ENCODE measurements at places on chromosomes 16 and 17. TPM values are rescaled to one million over a fixed set of nuclear protein-coding genes. Genes with fewer than 3 reads are reported as not detected.
A peak's percentile ranks its signal among the peaks of the same experiment; 100 is the strongest.

ZDHHC1 gene
- total RNA-seq = 5.8 TPM

- H3K27ac ChIP-seq = no peak overlapping the region
- no peak overlapping the region for H3K4me3 ChIP-seq
- no peaks in the 10 kb centered on the region for H3K36me3 ChIP-seq
- H3K4me1 ChIP-seq = no peaks in the 10 kb centered on the region
- no peaks in the 10 kb centered on the region for H3K27me3 ChIP-seq
Observed at GRCh38 chr17:67434061-67434525, 57.0 kb downstream of the PITPNC1 start.

- no peaks in the 10 kb centered on the region for H3K27me3 ChIP-seq
- peaks cover 17% of the 10 kb centered on the region for H3K4me1 ChIP-seq
- peak overlapping the region; percentile 71 for H3K4me3 ChIP-seq
- peaks cover 3% of the 10 kb centered on the region for H3K36me3 ChIP-seq
- peak; percentile 67 for DNase-seq
- peak overlapping the region; percentile 73 for H3K27ac ChIP-seq
Observed at GRCh38 chr16:396605-397004, 394 bp upstream of the NME4 start.

DNA sequence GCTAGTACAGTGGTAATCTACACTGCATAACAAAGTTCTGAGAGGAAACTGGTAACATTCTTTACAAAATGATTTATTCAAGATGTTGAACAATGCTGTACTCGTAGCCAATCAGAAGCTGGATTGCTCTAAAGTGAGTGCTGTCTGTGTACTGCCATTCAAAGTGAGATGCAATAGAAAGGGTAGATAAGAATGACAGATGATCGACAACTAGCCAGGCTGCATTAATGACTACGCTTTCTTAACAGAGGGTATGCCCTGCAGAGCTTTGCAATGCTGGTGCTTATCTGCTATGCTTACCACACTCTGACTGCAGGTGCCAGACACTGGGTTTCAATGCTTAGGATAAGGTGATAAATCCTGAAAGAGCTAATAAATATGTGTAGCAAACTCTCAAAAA lies 46.1 kb upstream of the SLC25A19 start:
- H3K36me3 ChIP-seq = peaks cover 14% of the 10 kb centered on the region
- no peaks in the 10 kb centered on the region for H3K27me3 ChIP-seq
- DNase-seq = no peak
- no peaks in the 10 kb centered on the region for H3K4me1 ChIP-seq
- no peak overlapping the region for H3K4me3 ChIP-seq
- H3K27ac ChIP-seq = no peak overlapping the region

CDK3 gene
- total RNA-seq = 0.60 TPM

GRCh38 chr17:1460233-1460632 lies 4.2 kb upstream of the CRK start:
- H3K4me1 ChIP-seq = peaks cover 12% of the 10 kb centered on the region
- DNase-seq = peak; percentile 95
- H3K36me3 ChIP-seq = no peaks in the 10 kb centered on the region
- H3K27ac ChIP-seq = peak overlapping the region; percentile 72
- H3K4me3 ChIP-seq = no peak overlapping the region

DNA sequence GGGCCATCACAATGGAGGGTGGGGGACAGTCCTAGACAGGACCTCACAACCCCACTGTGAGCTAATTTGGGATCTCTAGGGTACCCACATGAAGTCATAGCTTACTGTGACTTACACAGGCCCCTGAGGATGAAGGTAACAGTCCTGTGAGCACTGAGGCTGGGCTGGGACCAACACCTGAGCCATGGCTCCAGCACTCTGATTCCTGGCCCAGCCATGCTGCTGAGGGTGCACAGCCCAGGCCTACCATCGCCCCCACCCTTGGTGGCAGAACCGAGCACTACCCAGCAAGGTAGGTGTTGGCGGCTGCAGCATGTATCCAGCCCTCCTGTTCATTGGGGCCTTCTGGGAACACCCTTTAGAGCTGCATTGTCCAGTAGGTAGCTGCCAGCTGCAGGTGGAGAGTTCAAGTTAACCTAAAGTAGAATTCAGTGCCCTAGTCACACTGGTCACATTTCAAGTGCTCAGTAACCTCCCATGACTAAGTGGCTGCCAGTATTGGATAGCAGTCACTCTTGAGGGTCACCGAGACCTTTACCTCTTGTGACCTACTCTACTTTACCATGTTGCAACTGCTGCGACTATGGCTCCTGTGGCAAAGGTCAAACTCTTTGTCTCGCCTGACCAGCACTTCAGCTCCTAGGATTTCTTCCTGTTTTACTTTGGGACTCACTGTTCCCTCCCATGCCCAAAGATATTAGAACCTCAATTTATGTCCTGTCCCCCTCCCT lies 11.6 kb downstream of the AKAP1 start:
- H3K27me3 ChIP-seq = no peaks in the 10 kb centered on the region
- peak overlapping the region; percentile 91 for H3K27ac ChIP-seq
- no peaks in the 10 kb centered on the region for H3K36me3 ChIP-seq

DNA sequence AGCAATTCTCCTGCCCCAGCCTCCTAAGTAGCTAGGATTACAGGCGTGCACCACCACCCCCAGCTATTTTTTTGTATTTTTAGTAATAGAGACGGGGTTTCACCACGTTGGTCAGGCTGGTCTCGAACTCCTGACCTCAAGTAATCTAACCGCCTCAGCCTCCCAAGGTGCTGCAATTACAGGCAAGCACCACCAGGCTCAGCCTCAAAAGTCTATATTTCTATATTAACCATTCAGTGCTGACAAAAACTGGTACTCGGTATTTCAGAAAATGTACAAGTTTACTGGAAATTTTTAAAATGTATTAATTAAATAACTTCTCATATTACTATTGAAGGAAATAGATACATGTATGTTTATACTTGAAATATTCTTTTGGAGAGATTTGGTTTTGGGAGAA lies 1.4 kb upstream of the HEXD start:
- peaks cover 42% of the 10 kb centered on the region for H3K36me3 ChIP-seq
- H3K4me1 ChIP-seq = peaks cover 15% of the 10 kb centered on the region

- no peak overlapping the region for H3K27ac ChIP-seq
- peak; percentile 36 for DNase-seq
- H3K36me3 ChIP-seq = no peaks in the 10 kb centered on the region
- no peaks in the 10 kb centered on the region for H3K27me3 ChIP-seq
Observed at GRCh38 chr16:65658349-65658748, 536.5 kb upstream of the CDH11 start.

DNA sequence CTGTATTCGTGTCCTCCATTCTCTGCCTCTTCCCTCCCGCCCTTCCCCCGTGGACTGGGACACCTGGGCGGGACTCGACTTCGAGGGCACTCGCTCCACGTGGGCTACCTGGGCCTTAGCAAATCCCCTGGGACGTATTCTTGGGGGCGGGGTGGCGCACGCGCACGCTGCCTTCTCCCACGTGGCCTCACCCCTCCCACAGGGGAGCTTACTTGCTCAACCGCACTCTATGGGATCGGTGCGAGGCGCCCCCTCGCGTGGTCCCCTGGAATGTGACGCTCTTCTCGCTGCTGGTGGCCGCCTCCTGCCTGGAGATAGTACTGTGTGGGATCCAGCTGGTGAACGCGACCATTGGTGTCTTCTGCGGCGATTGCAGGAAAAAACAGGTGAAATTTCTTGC lies 3.5 kb downstream of the VMO1 start:
- H3K4me3 ChIP-seq = no peak overlapping the region
- H3K4me1 ChIP-seq = peaks cover 11% of the 10 kb centered on the region
- peaks cover 14% of the 10 kb centered on the region for H3K27me3 ChIP-seq
- no peak overlapping the region for H3K27ac ChIP-seq

KCTD19 gene
- not detected for total RNA-seq

- H3K4me3 ChIP-seq = no peak overlapping the region
- DNase-seq = no peak
- no peak overlapping the region for H3K27ac ChIP-seq
- H3K4me1 ChIP-seq = no peaks in the 10 kb centered on the region
- no peaks in the 10 kb centered on the region for H3K36me3 ChIP-seq
Observed at GRCh38 chr16:27373312-27373711, 28.7 kb upstream of the IL21R start.

DNA sequence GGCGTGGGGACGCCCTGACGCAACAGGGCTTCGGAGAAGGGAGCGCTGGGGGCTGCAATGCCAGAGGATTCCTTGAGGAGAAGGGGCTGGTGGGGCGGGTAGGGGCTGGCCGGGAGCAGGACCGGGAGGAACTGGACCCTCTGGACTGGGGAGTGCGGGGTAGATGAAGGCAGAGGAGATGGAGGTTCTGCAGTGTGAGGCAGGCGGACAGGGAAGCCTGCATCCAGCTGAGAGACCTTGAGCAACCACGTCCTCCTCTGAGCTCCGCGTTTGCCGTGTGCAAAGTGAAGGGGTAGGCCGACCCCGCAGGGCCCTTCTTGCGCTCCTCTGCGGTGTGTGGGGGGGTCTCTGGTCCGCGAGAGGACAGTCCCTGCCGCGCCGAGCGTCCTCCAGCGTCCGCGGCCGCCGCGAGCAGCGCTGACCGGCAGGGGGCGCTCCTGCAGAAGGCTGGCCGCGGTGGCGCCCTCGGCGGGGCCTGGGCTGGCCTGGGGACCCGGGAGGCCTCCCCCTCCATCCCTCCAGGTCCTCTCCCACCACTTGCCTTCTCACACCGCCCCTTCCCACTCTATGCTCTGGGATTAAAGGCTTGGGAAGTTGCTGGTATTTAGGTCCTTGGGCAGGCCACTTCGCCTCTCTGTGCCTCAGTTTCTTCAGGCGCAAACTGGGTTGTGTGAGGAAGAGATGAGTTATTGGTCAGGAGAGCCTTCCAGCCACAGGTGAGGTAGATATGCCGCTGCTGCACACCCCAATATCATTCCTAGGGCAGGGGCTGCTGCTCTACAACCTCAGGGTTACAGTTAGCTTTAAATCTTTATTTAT lies 9.6 kb upstream of the WNT9B start:
- no peaks in the 10 kb centered on the region for H3K4me1 ChIP-seq
- no peak overlapping the region for H3K27ac ChIP-seq
- no peak for DNase-seq
- no peak overlapping the region for H3K4me3 ChIP-seq

CDH13 gene
- total RNA-seq = 29.5 TPM

DNA sequence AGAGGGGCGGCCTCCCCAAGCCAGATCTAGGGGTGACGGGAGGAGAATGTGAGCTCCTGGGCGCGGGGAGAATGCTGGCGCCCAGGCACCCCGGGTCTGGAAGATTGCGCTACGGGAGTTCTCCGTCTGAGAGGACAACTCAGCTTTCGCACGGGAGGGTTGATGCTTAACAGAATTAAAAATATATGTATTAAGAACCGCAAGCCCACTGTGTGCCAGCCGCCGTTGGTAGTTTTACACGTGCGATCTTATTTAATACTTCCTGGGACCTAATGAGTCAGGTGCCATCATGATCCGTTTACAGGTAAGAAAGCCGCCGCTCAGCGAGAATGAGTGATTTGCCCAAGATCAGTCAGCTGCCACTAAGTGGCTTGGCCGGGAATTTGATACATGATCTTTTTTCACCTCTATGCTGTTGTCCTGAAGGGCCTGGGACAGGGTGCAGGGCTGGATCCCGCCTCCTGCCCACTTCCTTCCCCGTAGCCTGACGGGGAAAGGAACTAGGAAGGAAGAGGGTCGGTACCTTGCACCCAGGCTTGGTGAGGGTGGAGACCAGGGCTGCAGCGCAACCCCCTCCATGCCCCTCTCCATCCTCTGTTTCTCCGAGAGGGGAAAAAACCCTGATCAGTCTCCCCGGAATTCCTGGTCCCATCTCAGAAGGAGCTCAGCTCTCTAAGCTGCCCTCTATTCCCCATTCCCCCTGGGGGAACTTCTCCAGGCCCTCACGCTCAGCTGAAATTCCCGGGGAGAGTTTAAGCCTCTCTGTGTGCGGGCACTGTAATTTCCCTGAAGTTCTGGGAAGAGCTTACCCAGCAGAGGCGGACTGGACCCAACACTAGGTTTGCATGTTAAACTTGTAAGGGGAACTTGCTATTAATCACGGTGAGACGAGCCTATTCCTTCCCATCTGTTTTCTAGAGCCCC lies 983 bp downstream of the VAT1L start:
- no peak overlapping the region for H3K27ac ChIP-seq
- H3K4me1 ChIP-seq = no peaks in the 10 kb centered on the region
- no peak for DNase-seq
- no peaks in the 10 kb centered on the region for H3K36me3 ChIP-seq
- peak overlapping the region; percentile 56 for H3K4me3 ChIP-seq
- H3K27me3 ChIP-seq = peaks cover 2% of the 10 kb centered on the region

- no peaks in the 10 kb centered on the region for H3K36me3 ChIP-seq
- peak; percentile 84 for DNase-seq
- no peak overlapping the region for H3K4me3 ChIP-seq
- H3K4me1 ChIP-seq = peaks cover 21% of the 10 kb centered on the region
- no peaks in the 10 kb centered on the region for H3K27me3 ChIP-seq
Observed at GRCh38 chr17:21370430-21370829, 5.7 kb upstream of the KCNJ12 start.

DNA sequence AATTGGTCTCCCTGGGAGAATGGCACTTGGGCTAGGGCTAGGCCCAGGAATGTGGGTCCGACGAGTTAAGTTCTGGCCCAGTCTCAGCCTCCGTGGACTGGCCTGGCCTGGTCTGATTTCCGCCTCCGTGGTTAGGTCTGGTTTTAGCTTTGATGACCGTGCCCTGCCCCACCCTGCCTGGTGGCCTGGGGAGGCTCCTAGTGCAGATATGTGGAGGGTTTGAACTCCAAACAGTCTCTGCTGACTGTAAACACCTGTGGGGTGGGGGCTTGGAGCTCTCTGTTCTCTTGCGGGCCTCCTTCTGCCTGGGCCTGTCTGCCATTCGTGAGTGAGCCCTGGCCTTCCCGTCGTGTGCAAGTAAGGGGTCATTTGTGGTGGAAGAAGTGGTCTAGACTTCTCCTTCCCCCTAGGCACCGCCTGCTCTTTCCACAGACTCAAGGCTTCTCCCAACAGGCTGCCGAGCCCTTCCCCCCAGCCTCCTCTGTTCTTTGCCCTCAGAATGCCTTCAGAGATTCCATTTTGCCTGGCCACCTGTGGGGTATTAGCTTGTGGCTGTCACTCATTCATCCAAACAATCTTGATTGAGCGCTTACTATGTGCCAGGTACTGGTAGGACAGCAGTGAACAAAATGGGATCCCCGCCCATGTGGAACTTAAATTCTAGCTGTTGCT lies 1.6 kb downstream of the ATP6V0C start:
- H3K27ac ChIP-seq = peak overlapping the region; percentile 95
- H3K27me3 ChIP-seq = no peaks in the 10 kb centered on the region
- H3K4me1 ChIP-seq = peaks cover 50% of the 10 kb centered on the region
- peak overlapping the region; percentile 73 for H3K4me3 ChIP-seq
- no peak for DNase-seq

DNA sequence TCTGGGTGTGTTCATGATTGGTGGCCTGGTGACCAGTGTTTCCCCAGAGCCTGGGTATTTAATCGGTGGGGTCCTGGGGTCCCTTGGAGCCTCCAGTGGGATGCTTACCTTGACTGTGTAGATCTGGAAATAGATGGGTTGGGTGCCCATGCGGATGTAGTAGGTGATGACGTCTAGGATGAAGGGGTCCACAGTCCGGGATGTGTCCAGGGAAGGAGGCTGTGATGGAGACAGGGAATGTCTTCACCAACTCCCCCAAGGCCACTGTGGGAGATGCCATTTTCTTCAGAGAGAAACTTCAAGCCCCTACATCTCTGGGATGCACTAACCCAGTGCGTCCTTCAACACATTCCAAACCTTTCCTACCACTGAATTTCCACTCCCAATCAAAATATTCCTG lies 24.1 kb upstream of the MFSD6L start:
- H3K4me3 ChIP-seq = no peak overlapping the region
- no peaks in the 10 kb centered on the region for H3K4me1 ChIP-seq
- peaks cover 2% of the 10 kb centered on the region for H3K27me3 ChIP-seq
- no peaks in the 10 kb centered on the region for H3K36me3 ChIP-seq
- no peak for DNase-seq

PYDC1 gene
- not detected for total RNA-seq

GRCh38 chr16:19304750-19305149 lies 19.2 kb downstream of the CLEC19A start:
- no peak overlapping the region for H3K27ac ChIP-seq
- no peak overlapping the region for H3K4me3 ChIP-seq
- no peaks in the 10 kb centered on the region for H3K36me3 ChIP-seq
- DNase-seq = no peak
- H3K27me3 ChIP-seq = no peaks in the 10 kb centered on the region

PKMYT1 gene
- total RNA-seq = 0.60 TPM

ST6GALNAC1 gene
- total RNA-seq = 0.42 TPM

NECAB2 gene
- not detected for total RNA-seq

Measured in psoas muscle (tissue), 8 donors.